ENCODE measurements at places on chromosomes 12 and 14. TPM values are rescaled to one million over a fixed set of nuclear protein-coding genes. Genes with fewer than 3 reads are reported as not detected.

Gene GPD1
- not detected for total RNA-seq

DNA sequence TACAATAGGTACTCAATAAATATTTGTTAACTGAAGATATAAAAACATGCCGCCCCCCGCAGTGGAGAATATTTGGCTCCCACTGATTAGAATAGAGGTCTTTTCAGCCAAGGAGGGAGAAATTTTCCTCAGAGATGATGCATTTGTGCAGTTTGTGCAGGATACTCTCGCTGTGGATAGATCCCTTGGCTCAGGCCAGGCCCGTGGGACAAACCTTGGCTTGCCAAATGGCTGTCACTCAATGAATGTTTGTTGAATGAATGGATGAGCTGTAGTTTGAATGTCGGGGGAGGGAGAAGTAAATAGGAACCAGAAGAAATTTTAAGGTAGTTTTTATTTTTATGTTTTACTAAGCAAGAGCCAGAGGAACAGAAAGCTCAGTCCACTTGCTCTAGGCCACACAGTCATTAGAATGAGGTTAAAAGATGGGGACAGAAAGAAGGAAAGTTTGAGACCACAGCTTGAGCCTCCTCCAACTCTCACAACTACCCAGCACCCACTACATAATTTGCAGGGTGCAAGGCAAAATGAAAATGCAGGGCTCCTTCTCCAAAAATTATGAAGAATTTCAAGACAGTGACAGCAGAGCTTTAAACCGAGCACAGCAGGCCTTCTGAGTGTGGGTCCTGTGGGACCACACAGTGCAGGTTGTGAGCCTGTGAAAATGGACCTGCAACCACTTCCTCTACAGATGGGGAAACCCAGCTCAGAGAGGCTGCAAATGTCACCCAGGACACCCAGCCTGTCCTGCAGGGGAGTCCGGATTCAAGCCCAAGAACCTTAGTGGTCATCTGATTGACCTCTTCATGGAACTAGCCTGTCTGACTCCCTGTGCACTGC, 51.4 kb downstream of the WSCD2 start:
- H3K27me3 ChIP-seq: no peaks in the 10 kb centered on the region
- no peak for DNase-seq
- H3K36me3 ChIP-seq: no peaks in the 10 kb centered on the region
- no peaks in the 10 kb centered on the region for H3K4me1 ChIP-seq
- H3K4me3 ChIP-seq: no peak overlapping the region

- DNase-seq: peak; percentile 45
- no peaks in the 10 kb centered on the region for H3K4me1 ChIP-seq
- H3K27me3 ChIP-seq: no peaks in the 10 kb centered on the region
- H3K27ac ChIP-seq: no peak overlapping the region
- no peak overlapping the region for H3K4me3 ChIP-seq
- no peaks in the 10 kb centered on the region for H3K36me3 ChIP-seq
Measured at GRCh38 chr12:74890237-74890599, 319.4 kb downstream of the KCNC2 start.

- no peaks in the 10 kb centered on the region for H3K36me3 ChIP-seq
- no peak for DNase-seq
- H3K27me3 ChIP-seq: no peaks in the 10 kb centered on the region
- no peak overlapping the region for H3K4me3 ChIP-seq
- no peaks in the 10 kb centered on the region for H3K4me1 ChIP-seq
- no peak overlapping the region for H3K27ac ChIP-seq
Measured at GRCh38 chr14:78136695-78137094, 33.5 kb upstream of the NRXN3 start.

Gene RPL10L
- total RNA-seq: not detected

Gene TUNAR
- total RNA-seq: not detected

GRCh38 chr12:59973515-59973914, 377.7 kb downstream of the SLC16A7 start:
- no peaks in the 10 kb centered on the region for H3K27me3 ChIP-seq
- no peak for DNase-seq
- no peaks in the 10 kb centered on the region for H3K36me3 ChIP-seq
- no peak overlapping the region for H3K4me3 ChIP-seq
- no peak overlapping the region for H3K27ac ChIP-seq
- no peaks in the 10 kb centered on the region for H3K4me1 ChIP-seq

- H3K27ac ChIP-seq: no peak overlapping the region
- DNase-seq: no peak
- H3K4me3 ChIP-seq: no peak overlapping the region
- H3K27me3 ChIP-seq: no peaks in the 10 kb centered on the region
- H3K36me3 ChIP-seq: no peaks in the 10 kb centered on the region
Measured at GRCh38 chr14:90844321-90844720, 28.1 kb upstream of the TTC7B start.

- DNase-seq: no peak
- H3K27ac ChIP-seq: no peak overlapping the region
- no peaks in the 10 kb centered on the region for H3K4me1 ChIP-seq
- H3K4me3 ChIP-seq: no peak overlapping the region
- no peaks in the 10 kb centered on the region for H3K27me3 ChIP-seq
Measured at GRCh38 chr14:66404051-66404545, 82.1 kb upstream of the CCDC196 start.

DNA sequence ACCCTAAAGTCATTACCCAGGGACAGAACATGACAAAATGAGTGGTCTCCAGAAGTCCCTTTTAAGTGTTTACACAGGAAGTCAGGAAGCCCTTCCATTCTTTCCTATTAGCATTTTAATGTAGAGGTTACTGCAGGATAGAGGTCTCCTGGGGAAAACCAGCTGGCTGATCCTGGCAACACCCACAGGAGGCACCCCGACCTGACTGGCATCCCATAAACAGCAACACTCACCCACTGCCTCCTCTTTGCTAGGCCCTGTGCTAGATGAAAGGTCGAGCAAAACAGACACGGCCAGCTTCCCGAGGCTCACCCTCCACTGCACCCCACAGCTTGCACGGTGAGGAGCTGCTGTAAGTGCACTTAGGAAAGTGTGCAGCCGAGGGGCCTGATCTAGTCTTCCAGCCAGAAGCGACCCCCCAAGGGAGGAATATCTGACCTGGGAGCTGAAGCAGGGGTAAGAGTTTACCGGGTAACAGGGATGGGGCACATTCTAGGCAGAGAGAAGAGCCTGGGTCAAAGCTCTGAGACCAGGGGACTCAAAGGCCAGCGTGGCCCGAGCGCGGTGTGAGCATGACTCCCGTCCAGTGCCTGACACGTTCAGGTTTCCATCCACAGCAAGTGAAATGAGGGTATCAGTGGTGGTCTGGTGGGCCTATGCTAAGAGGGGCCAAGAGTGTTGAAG, 9.0 kb downstream of the DAZAP2 start:
- DNase-seq: no peak
- H3K36me3 ChIP-seq: peaks cover 5% of the 10 kb centered on the region
- no peak overlapping the region for H3K4me3 ChIP-seq

- DNase-seq: no peak
- no peak within 1 kb of the TSS for H3K4me3 ChIP-seq
- no peaks in the 10 kb centered on the region for H3K36me3 ChIP-seq
- no peak within 1 kb of the TSS for H3K27ac ChIP-seq
- H3K27me3 ChIP-seq: peaks cover 11% of the 10 kb centered on the region
Measured at GRCh38 chr12:128267131-128267622, at the start of gene TMEM132C. TSS of gene TMEM132C (plus strand) at chr12:128267170. CDS start at chr12:128267403, 233 bp downstream.

Gene SLC7A7
- 28.0 TPM for total RNA-seq

Gene PTGER2
- total RNA-seq: 3.7 TPM

DNA sequence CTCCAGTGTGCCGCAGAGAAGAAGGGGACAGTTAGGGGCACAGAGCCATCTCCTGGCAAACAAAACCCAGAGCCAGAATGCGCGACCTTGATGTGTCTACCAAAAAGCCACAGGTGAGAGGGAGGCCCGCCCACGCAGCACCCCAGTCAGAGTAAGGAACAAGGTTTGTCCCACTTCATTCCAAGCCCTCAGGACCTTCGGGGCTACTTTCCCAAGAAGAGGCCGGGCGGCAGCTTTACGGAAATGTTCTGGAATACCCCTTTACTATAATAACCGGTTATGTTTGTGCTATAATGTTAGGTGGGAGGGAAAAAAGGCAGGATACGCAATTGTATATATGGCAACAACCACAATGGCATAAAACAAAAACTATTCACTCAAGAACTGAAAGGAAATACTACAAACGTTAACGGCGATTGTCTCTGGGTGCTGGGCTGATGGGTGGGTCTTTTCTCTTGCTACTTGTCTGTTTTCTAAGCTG, 12.3 kb downstream of the CCDC88C start:
- H3K4me1 ChIP-seq: peaks cover 24% of the 10 kb centered on the region
- peak overlapping the region; percentile 14 for H3K27ac ChIP-seq
- no peak overlapping the region for H3K4me3 ChIP-seq
- no peaks in the 10 kb centered on the region for H3K36me3 ChIP-seq

DNA sequence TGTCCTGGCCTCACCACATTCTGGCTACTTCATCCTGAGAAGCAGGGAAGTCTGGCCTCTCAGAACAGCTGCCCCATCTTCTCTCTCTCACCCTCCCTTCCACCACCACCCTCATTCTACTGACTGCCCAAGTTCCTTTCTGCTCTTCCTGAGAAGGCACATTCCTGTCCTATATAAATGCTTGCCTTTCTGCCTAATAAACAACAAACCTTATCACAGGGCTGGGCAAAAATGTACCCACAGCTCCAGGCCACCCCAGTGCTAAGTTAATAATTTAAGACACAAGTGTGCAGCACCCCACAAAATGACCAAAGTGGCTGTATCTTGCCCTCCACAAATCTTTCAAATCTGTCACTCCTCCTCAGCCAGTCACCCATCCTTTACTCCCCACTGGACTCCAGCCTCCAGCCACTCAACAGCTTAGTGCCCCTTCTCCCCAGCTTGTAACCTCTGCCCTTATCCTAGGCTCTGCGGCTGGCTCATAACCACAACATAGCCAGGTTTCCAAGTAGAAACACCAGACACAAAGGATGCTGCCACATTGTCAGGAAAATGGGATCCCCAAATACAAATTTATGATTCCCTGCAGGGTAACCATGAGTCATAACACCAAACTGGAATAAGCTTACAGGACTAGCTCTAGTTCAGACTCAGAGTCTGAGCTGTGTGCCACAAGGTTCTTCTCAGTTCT, 15.0 kb downstream of the OXA1L start:
- H3K27ac ChIP-seq: no peak overlapping the region
- H3K27me3 ChIP-seq: no peaks in the 10 kb centered on the region
- H3K36me3 ChIP-seq: no peaks in the 10 kb centered on the region

Gene TOMM20L
- total RNA-seq: 0.74 TPM

DNA sequence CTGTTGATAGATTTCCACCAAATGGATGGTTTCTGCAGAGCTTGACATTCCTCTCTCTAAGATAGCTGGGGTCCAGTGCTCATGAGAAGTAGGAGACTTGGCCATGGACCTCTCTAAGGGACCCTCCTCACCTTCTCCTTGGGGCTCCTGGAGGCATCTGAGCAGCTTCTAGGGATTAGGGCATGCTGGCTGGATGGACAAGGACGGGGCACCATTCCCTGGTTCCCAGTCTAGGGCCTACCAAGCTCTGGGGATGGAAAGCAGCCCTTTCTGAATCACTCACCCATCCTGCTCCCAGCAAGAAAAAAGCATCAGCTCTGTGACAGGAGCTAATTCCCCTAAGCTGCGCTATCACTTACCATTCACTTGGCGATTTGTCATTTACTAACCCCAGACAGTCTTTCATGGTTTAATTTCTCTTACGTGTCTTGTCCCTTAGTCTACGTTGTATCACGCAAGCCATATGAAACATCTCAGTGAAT, 39.5 kb downstream of the VWF start:
- H3K27me3 ChIP-seq: no peaks in the 10 kb centered on the region
- H3K27ac ChIP-seq: peak overlapping the region; percentile 12
- no peak for DNase-seq
- peaks cover 13% of the 10 kb centered on the region for H3K4me1 ChIP-seq
